ENCODE measurements at places on chromosomes 3 and 15. TPM values are rescaled to one million over a fixed set of nuclear protein-coding genes. Genes with fewer than 3 reads are reported as not detected.

DNA sequence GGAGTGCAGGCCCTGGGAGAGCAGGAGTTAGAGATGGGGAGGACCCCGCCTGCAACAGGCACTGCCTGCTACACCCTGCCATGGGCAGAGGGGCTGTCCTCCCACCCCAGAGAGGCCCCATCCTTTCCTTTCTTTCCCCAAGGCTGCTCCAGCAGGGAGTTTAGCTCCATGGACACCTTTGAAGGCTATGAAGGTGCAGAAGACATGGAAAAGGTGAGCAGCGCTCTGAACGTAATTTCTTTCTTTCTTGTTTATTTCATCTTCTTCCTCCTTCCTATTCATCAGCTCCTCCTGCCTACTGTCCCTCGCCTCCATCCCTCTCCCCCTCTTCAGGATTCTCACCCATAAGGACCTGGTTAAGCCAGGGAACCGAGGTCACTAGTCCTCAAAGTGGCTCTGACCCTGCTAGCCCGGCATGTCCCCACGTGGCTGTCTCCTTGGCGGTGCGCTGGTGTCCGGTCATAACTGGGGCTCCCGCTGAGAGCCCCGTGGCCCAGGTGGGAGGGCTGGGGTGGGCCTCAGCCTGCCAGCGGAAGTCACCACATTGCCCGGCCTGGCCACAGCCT is 16.0 kb upstream of the ADIPOQ start:
- peaks cover 15% of the 10 kb centered on the region for H3K27me3 ChIP-seq
- H3K27ac ChIP-seq: peak overlapping the region; percentile 70
- no peaks in the 10 kb centered on the region for H3K36me3 ChIP-seq

Gene CEP97
- 7.3 TPM for total RNA-seq

Gene ETFA
- total RNA-seq: 137 TPM

Gene CFAP20DC
- total RNA-seq: 0.32 TPM

GRCh38 chr3:129257609-129258008 is 8.2 kb downstream of the COPG1 start:
- DNase-seq: no peak
- H3K4me3 ChIP-seq: no peak overlapping the region
- H3K27me3 ChIP-seq: no peaks in the 10 kb centered on the region
- H3K36me3 ChIP-seq: peaks cover 97% of the 10 kb centered on the region

Gene PLCH1
- 0.23 TPM for total RNA-seq

DNA sequence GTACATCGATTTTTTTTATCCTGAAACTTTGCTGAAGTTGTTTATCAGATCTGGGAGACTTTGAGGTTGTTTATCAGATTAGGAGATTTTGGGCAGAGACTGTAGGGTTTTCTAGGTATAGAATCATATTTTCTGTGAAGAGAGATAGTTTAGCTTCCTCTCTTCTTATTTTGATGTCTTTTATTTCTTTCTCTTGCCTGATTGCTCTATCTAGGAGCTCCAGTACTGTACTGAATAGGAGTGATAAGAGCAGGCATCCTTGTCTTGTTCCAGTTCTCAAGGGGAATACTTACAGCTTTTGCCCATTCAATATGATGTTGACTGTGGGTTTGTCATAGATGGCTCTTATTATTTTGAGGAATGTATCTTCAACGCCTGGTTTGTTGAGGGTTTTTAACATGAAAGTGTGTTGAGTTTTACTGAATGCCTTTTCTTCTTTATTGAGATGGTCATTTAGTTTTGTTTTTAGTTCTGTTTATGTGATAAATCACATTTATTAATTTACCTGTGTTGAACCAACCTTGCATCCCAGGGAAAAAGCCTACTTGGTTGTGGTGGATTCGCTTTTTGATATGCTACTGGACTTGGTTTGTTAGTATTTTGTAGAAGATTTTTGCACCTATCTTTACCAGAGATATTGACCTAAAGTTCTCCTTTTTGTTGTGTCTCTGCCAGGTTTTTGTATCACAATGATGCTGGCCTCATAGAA is 14.9 kb upstream of the DNAAF4 start:
- DNase-seq: no peak
- no peaks in the 10 kb centered on the region for H3K27me3 ChIP-seq
- H3K27ac ChIP-seq: no peak overlapping the region
- no peaks in the 10 kb centered on the region for H3K4me1 ChIP-seq
- no peaks in the 10 kb centered on the region for H3K36me3 ChIP-seq
